ENCODE measurements at places on chromosomes 3 and 15.

GRCh38 chr3:89042236-89042835, 65.1 kb upstream of the EPHA3 start:
- no peak for DNase-seq

- no peak for DNase-seq
Observed at GRCh38 chr15:70284438-70285214, 186.9 kb upstream of the TLE3 start.

- DNase-seq: no peak
Observed at GRCh38 chr15:74549816-74550215, 8.8 kb downstream of the ARID3B start.

GRCh38 chr3:171765511-171765887, 44.8 kb downstream of the PLD1 start:
- DNase-seq: no peak

GRCh38 chr15:62770752-62771151, 271.8 kb upstream of the TPM1 start:
- no peak for DNase-seq

DNA sequence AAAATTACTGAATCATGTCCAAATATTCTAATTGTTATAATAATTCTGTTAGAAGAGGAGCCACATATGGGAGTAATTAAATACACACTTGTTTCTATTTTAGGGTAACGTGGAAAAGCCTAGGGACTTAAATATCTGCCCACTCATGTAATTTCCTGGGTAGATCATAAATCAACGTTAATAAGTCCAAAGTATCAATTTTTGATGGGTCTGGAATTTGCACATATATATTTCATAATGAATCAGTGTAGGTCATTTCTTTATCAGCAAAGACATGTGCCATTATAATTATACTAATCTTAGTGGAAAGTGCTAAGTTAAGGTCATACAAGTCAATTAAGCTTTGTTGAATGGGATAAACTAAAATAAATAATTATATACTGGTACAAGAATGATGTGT, 346.2 kb downstream of the ZBBX start:
- DNase-seq: no peak

- no peak for DNase-seq
Observed at GRCh38 chr3:161026612-161027510, 78.3 kb downstream of the B3GALNT1 start.

GRCh38 chr3:182412066-182412465, 381.2 kb upstream of the ATP11B start:
- DNase-seq: no peak

- DNase-seq: no peak
Observed at GRCh38 chr3:147215660-147216059, 190.7 kb downstream of the ZIC4 start.

GRCh38 chr3:97765336-97765735, 778 bp downstream of the ARL6 start:
- DNase-seq: no peak
